ENCODE measurements at places on chromosomes 4 and X.
A peak's percentile ranks its signal among the peaks of the same experiment; 100 is the strongest.

- DNase-seq = no peak
Measured at GRCh38 chr4:63063760-63064159, 1345.5 kb downstream of the TECRL start.

GRCh38 chr4:21768349-21769310 lies 179.9 kb downstream of the KCNIP4 start:
- peak; percentile 43 for DNase-seq

DNA sequence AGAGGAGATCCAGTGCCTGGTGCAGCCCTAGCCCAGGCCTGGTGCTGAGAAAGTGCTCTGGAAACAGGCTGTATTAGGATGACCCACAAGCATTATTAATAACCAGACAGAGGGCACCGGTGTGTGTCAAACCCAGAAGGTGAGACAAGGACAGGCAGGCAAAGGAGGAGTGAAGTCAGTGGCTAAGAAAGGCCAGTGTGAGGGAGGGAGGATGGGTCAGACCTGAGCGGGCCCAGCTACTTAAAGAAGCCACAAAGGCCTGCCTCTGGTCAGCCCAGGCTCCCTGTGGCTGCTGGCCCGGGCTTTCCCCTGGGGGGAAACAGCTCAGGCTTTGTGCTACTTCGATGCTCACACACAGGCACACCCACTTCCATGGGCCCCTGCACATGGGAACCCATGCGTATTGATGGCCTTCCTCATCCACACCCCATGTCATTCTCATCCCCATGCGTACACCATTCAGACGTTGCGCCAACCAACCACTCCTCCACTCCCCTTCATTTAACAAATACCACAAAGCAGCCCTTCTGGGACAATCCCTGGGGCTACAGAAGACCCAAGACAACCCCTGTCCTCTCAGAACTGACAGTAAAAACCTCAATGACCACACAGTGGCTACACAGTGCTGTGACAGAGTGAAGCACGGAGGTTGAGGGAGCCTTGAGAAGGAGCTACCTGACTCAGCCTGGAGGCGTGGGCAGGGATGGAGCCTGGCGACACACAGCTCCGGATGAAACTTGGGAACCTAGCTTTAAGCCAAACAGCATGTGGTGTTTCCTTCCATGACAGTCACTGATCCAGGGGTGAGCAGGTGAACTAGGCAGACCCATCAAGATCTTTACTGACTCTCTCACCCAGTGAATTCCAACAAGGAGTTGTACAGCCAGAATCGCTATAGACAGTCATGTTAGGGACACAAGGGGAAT lies 24.9 kb upstream of the MTM1 start:
- no peak for DNase-seq

DNA sequence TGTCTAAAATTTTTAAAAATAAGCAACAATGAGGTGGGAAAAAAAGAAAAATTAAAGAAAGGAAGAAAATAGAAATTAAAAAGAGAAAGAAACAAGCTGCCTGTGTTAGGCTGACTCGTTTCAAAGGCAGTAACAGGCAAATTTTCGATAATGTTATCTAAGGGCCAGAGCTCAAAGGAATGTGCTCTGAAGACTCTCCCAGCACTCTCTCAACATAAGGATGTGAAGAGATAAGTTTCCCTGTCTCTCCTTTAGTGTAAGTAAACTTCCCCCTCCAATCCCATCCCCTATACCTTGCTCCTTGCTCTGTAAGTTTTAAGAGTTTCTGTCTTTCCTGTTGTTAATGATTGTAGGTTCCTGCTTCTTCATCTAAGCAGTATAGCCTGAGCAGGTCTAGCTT lies 172.8 kb downstream of the TEX13C start:
- DNase-seq = no peak

GRCh38 chrX:50125480-50125879 lies 75.3 kb downstream of the AKAP4 start:
- no peak for DNase-seq

DNA sequence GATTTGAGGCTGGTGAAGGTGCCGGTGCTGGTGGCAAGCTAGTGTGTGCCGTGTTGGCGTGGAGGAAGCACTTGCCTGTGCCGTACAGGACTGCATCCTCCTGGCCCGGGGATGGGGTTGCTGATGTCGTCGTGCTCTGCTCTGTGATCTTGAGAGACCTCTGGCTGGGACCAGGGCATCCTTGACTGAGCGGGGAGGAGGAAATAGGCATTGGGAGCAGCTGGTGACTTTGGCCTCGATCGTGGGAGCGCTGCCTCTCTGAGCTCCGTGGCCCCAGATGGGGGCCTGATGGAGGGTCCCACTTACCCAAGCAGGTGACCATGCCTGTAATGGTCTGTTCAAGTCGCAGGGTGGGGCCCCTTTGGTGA lies 31.5 kb upstream of the CLCN4 start:
- DNase-seq = no peak

- no peak for DNase-seq
Measured at GRCh38 chrX:119941336-119941735, 2.2 kb downstream of the NKAP start.

- no peak for DNase-seq
Measured at GRCh38 chr4:19375136-19375804, 876.4 kb upstream of the SLIT2 start.

DNA sequence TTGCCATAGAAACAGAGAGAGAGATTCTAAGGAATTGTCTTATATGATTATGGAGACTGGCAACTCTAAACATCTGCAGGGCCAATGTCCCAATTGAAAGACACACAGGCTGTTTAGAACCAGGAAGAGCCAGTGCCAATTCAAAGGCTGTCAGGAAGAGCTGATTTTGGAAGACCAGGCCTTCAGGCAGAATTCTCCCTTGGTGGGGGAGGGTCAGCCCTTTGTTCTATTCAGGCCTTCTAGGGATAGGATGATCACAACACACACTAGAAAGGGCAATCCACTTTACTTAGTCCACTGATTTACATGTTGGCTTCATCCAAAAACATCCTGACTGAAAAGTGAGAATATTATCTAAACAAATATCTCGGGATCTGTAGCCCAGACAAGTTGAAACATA lies 15.2 kb downstream of the C4orf46 start:
- DNase-seq = no peak

GRCh38 chrX:791479-792034 lies 161.0 kb downstream of the SHOX start:
- DNase-seq = no peak

- DNase-seq = no peak
Measured at GRCh38 chrX:98409867-98410266, 1526.2 kb downstream of the RPA4 start.

DNA sequence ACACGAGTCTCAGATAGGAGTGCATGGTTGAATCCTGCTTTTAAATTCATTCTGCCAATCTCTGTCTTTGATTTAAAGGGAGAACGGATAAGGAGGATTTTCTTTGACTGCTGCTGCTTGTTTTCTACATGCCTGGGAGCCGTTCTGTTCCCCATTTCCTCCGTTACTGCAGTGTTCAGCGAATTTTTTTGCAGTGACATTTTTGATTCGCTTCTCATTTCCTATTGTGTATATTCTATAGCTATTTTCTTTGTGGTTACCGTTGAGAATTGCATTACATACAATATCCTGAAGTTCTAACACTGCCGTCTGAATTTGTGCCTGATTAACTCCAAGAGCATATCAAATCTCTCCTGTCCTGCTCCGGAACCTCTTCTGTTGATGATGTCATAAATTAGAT lies 14.8 kb upstream of the MAEA start:
- peak; percentile 21 for DNase-seq

- no peak for DNase-seq
Measured at GRCh38 chr4:94462572-94462971, 10.8 kb downstream of the PDLIM5 start.

GRCh38 chr4:24921491-24921890 lies 8.6 kb upstream of the CCDC149 start:
- DNase-seq = no peak

- peak; percentile 78 for DNase-seq
Measured at GRCh38 chrX:107450823-107451509, 1.5 kb downstream of the FRMPD3 start.

DNA sequence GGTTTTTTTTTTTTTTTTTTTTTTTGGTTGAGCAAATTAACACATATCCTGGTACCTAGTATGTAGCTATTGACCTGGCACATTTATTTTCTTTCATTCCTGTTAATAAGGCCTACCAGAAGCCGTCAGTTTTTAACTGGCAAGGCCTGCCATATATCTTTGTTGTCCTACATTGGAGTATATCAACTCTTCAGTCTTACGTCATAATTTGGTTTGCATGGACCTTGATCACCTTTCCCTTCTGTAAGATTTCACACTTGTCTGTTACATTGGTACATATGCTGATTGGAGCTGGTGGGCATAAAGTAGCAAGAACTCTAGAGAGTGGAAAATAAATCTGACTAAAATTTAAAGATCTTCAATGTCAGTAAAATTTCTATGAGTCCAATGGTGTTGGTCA lies 1658.0 kb downstream of the C4orf33 start:
- DNase-seq = no peak

GRCh38 chrX:47587906-47588735 lies 5.9 kb downstream of the TIMP1 start:
- DNase-seq = peak; percentile 60

GRCh38 chr4:168560184-168561180 lies 63.6 kb downstream of the PALLD start:
- no peak for DNase-seq

GRCh38 chr4:88148560-88148959 lies 9.9 kb downstream of the ABCG2 start:
- no peak for DNase-seq

GRCh38 chrX:68808686-68809357 lies 20.0 kb upstream of the EFNB1 start:
- peak; percentile 28 for DNase-seq

GRCh38 chr4:25628451-25628850 lies 27.2 kb upstream of the SLC34A2 start:
- DNase-seq = no peak

- DNase-seq = no peak
Measured at GRCh38 chr4:124030147-124030546, 633.6 kb downstream of the SPRY1 start.
